ENCODE measurements at places on chromosomes 5 and 9. TPM values are rescaled to one million over a fixed set of nuclear protein-coding genes. Genes with fewer than 3 reads are reported as not detected.

The LRRC26 gene
- not detected for total RNA-seq

The PCA3 gene
- 0.28 TPM for total RNA-seq

The LRRC70 gene
- 3.8 TPM for total RNA-seq

The PCBD2 gene
- total RNA-seq = 4.2 TPM

The SLC36A2 gene
- total RNA-seq = not detected

The TXNDC8 gene
- not detected for total RNA-seq

All from sigmoid colon (tissue), 7 donors.